ENCODE measurements at places on chromosomes 1 and 21. TPM values are rescaled to one million over a fixed set of nuclear protein-coding genes. Genes with fewer than 3 reads are reported as not detected.
A peak's percentile ranks its signal among the peaks of the same experiment; 100 is the strongest.

The CROCC gene
- 51.5 TPM for total RNA-seq

The ALG14 gene
- 10.5 TPM for total RNA-seq

GRCh38 chr1:11256299-11256698 is 6.1 kb downstream of the MTOR start:
- no peak for DNase-seq

DNA sequence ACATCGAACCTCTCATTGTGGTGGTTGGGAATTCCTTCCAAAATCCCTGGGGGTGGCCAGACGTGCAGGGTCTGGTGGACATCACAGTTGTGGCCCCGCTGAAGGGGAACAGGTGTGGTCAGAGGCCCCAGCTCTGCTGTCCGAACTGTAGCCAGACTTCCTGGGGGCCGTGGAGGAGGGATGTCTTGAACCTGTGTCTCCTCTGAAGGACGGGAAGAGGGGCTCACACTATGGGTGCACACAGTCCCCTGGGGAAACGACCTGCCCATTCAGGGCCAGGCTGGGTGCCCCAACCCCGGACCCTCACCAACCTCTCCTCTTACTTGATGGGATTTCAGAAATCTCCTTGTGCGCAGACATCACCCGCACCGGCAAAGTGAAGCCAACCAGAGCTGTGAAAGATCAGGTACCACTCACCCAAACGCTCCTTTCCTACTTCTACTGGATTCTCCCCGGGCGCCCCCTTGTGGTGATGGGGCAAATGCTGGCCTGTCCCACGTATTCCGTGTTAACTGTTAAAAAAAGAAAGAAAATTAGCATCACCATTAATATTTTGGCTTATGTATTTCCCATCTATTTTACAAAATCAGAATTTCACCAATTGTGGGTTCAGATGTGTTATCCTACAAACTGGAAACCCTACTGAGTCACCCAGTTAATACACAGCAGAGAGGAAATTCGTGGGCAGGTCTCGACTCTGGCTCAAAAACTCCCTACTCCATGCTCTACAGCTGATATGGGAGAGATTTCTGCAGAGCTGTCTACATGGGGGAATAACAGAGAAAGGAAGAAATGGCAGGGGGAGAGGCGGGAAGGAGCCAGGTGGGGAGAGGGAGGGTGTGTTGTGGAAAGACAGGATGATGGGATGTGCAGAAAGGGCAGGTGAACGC is 28.1 kb downstream of the PADI4 start:
- DNase-seq: peak; percentile 72

DNA sequence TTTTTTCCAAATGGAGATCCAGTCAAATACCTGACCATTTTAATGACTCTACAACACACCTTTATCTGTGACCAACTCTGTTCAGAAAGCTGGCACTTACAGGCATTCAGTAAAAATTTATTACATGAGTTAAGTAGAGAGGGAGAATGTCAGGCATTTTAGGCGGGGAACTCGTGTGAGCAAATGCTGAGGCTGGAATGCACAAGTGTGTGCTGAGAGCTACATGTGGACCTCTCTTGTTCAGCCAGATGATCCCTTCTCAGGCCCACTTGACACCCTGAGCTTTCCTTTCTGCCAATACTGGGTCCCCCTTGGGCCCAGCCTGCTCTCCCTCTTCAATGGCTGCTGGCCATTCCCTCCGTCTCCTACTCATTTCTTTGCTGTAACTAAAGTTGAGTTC is 11.7 kb downstream of the PPIH start:
- no peak for DNase-seq

- no peak for DNase-seq
Measured at GRCh38 chr1:212341090-212341489, 55.9 kb downstream of the PPP2R5A start.

GRCh38 chr1:116127123-116127847 is 16.1 kb downstream of the MAB21L3 start:
- DNase-seq: no peak

The SPSB1 gene
- 5.5 TPM for total RNA-seq
